ENCODE measurements at places on chromosomes 4 and X.

DNA sequence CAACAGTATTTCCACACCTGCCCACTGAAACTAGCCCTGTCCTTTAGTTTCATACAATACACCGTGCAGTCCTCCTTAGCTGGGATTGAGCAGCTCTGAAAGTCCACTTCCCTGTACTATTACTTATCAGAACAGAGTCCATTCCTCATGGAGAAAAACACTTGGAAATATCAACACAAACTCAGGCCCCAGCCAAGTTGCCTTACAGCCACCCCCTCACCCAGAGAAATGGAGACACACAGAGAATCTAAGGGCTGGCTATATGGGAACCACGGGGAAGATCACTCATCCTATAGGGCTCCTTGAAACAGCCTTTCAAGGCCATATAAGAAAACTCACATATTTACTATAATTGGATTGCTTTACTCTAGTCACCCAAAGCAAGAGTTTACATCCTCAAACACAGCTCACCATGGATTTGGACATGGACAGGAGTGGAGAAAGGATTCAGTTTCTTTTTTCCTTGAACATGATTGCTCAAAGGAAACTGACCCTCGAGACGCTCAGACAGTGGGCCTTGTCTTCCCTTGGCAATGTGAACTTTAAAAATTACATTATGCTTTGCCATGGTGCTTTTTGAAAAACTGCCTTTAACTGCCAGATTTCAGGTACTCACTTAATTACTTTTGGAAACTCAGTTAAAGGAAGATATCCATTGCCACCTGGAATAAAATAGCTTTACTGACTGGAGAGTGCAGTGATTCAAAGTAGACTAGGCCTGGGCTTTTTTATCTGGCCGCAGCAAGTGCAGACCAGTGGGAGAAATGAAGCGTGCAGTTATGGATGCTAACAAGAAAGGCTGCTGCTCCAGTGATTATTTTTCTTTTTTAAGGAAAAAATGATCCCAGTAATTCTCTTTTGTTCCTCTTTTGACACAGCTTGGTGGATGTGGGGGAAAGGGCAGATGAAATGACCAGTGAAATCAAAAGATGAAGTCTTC, 1.6 kb downstream of the SCARB2 start:
- no peak for DNase-seq

DNA sequence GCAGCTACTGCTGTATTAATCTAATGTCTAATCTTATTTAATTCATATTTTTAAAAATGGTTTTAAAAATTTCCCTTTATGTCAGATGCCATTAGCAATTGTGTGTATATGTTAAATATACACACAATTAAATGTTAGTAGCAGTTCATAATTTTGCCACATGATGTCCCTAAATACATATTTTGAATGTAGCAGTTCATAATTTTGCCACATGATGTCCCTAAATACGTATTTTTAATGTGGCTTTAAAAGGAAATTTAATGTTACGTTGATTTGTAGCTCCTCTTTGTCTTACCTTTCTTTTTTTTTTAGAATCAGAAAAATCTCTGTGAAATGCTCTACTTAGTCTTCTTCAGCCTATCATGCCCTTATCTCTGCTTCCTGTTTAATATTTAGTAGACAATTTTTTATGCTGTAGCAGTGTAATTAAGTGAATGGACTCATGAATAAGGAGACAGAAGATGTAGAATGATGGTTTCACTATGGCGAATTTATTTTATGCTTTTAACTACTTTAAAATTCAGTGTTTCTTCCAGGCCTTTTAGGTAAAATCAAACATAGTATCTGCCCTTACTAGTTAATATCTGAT, 26.1 kb downstream of the RBM46 start:
- no peak for DNase-seq

DNA sequence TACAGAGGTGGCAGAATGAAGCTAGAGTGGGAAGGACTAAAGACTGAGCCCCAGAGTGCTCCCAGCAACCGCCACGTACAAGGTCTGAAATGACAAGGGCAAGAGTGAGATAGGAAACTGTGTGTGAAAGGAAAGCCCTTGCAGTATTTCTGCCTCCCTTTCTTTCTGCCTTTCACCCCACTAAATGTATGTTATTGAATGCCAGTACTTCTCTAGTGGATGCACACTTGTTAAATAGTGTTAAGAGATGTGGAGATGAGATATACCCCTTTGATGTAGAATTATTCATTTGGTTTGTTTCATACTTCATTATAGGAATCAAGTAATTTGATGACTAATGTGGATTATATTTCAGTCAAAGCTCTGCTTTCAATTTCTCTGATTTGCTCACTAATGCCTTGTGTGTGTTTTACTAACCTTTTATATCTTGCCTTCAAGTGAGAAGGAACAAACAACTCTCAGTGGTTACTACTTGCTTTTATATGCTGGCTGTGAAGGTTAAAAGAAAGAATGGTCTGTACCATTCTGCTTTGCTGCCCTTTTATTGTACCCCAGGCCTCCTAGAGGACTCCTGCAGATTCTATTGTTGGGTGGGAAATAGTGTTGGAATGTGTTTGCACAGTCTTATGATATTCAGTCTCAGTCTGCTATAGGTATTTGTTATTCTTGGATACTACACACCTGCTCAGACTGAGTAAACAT, 8.0 kb upstream of the ANXA3 start:
- DNase-seq = no peak

GRCh38 chrX:68834371-68835103, 5.7 kb downstream of the EFNB1 start:
- DNase-seq = no peak

- DNase-seq = no peak
Observed at GRCh38 chr4:7336732-7337131, 98.0 kb downstream of the PSAPL1 start.

DNA sequence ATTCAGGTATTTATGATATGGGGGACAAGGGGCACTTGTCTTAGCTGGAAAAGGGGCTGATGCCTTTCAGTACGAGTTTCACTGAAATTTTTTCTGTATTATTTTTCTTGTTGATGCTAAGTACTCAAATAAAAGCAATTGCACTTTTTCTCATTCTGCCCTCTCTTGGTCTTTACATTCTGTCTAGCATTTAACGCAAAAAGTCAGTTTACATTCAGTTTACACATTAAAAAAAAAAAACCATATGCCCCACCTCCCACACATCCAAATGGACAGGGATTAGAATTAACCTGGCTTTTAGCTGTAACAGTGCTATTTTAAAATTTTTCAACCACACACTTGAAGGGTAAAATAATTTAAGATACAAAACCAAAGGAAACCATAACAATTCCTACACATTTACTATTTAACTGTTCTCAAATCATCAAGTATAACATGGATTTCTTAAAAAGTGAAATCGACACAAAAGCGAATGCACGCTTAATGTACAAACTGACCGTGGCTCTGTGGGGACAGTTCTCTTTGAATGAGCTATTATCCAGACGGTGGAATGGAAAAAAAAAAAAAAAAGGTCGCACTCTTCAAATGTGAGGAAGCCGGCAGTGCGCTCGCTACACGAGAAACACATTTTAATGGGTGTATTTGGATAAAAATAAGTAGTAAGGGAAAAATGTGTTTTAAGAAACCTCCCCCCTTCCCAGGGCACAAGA, 1.4 kb downstream of the AMMECR1 start:
- DNase-seq = no peak

DNA sequence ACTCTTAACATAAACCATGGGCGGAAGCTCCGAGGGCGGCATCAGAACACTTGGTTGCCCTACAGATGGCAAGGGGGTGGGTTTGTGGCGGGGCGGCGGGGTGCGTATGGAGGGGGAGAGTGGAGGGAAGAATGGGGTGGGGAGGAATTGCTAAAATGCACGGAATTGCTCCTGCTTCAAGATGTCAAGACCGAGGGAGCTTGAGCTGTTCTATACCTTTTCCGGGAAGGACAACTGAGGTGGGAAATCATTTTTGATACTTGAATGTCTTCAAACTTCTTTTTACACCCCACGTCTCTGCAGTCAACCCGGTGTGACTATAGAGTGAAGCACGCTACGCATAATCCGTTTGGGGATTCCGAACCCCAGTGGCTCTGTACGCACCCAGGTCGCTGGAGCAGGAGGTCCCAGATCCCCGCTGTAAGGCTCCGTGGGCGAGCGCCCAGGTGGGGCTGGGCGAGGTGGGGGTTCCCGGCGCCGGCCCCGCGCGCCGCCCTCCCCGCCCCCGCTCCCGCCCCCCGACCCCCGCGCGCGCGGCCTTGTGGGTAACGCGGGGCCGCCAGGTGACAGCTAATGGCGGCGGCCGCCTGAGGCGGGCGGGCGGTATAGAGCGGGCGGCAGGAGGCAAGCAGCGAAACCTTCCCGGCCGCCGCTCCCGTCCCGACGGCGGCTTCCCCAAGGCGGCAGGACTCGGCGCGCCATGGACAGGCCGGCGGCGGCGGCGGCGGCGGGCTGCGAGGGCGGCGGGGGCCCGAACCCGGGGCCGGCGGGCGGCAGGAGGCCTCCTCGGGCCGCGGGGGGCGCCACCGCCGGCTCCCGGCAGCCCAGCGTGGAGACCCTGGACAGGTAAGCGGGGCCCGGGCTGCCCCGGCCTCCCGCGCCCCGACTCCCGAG, at the start of gene MTMR1:
Gene MTMR1 (plus strand): TSS at position 566 of the 894 bp plus-strand sequence. CDS start 135 bp downstream, at position 701.
- DNase-seq = no peak

DNA sequence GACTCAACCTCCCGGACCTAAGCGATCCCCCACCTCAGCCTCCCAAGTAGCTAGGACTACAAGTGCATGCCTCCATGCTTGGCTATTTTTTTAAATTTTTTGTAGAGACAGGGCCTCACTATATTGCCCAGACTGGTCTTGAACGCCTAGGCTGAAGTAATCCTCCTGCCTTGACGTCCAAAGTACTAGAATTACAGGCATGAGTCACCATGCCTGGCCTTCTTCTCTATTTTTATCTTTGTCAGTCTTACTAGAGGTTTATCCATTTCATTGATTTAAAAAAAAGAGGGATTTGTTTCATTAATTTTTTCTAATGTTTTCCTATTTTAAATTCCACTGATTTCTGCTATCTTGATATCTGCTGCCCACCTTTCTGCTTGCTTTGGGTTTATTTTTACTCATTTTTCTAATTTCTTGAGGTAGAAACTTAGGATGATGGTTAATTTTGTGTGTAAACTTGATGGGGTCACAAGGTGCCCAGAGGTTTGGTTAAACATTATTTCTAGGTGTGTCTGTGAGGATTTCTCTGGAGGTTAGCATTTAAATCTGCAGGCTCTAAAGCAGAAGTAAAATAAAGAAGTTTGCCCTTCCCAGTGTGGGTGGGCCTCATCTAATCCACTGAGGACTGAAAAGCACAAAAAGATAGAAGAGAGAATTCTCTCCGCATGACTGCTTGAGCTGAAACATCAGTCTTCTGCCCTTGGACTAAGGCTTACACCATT, 116.2 kb upstream of the DCLK2 start:
- no peak for DNase-seq

DNA sequence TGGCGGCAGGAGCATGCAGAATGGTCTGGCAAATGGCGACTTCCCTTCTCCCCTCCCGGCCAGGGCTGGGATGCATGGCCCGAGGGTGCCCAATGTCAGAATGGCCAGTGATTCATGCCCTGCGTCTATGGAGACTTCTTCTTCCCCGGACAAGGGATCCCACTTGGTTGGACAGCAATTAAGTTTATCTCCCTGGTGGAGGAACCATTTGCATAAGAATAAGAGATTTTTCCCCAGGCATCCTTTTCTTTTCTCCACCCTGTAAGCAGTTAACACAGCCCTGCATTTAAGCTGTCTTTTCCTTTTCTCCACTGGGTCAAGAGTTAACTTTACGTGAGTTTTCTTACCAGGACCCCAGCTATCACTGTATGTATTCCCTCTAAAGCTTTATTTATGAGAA, 856.6 kb downstream of the GLUD2 start:
- no peak for DNase-seq

DNA sequence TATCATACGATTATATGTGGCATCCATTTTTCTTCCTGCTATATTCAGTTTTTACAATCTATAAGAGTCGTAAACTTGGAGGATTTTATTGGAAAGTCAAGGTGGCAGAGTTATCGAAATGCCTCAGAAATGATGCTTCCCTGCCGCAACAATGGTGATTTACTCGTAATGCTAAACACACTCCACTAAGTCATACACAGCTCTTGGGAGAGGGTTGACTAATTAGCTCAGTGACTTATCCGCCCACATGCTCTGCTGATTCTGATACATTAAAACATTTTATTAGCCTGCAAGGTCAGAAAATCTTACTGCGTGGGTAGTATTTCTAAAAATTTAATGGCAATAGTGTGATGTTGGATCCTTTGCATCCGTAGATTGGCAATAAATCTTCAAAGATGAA, 420.1 kb downstream of the ARAP2 start:
- no peak for DNase-seq

DNA sequence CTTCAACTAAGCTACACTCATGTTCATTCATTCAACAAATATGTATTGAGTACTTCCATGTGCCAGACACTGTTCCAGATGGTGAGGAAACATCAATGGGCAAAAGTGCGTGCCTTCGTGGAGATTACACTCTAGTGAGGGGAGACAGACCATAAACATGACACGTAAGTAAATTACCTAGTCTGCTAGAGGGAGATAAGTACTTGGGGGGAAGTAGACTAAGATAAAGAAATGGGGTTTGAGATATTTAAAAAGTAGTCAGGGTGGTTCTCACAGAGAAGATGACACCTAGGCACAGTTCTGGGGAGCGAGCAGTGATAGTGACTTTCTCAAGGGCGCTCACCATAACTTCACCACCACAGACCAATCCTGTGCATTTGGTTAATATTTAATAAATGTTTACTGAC, 11.7 kb downstream of the JCHAIN start:
- DNase-seq = no peak

DNA sequence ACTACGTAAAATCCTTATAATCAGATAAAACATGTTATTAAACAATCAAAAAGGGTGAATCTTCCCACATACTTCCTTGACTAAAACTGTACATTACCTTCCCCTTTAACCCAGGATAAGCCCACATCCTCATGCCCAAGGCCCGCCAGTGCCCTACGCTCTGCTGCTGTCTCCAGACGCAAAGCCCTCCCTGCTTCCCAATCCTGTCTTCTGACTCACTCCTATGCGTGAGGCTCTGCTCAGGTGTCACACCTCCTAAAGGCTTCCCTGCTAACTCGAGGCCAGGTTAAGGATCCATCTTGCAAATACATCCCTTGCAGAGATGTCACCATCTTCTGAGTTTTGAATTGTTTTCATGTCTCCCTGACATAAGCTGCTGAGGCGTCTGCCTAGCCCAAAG, 61.6 kb downstream of the STX18 start:
- DNase-seq = no peak

- no peak for DNase-seq
Observed at GRCh38 chr4:60345392-60345791, 854.7 kb upstream of the ADGRL3 start.

DNA sequence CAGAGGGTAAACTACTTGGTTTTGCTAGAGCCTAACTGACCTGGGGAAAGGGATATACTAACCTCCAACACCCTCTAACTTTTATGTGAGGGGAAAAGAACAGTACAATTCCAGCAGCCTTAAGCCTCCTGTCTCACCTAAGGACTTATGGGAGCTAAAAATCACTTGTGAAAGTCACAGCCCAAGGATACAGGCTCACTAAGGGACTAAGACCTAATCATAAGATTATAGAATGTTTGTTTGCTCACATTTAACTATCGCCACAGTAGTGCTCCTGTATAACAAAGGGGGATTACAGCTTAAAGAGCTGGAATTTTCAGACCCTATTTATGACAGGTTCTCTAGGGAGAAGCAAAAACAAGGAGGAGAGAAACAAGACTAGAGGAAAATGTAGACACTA, 548.7 kb downstream of the DACH2 start:
- DNase-seq = no peak

GRCh38 chrX:111784667-111785066, 91.3 kb upstream of the TRPC5OS start:
- no peak for DNase-seq

Measured in stimulated activated CD8-positive, alpha-beta memory T cell treated with anti-CD3 and anti-CD28 coated beads, Interleukin-4, amount 100 ng/mL, for 4 hours (primary cell).